ENCODE measurements at places on chromosomes 11 and 22.
A peak's percentile ranks its signal among the peaks of the same experiment; 100 is the strongest.

DNA sequence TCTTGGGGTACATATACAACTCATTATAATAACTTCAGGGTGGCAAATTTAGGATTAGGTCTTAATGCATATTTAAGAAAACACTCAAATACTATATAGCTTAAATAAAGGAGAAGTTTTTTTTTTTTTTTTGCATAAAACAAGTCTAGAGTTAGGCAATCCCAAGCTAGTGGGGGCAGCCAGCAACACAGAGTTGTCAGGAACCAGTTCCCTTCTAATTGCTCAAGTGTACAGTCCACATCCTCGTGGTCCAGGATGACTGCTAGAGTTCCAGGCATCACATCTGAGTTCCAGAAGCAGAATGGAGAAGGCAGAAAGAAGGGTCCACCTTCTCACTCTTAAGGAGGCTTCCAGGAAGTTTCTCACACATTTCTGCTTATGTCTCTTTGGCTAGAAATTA, 261.9 kb upstream of the PLET1 start:
- no peak for DNase-seq

DNA sequence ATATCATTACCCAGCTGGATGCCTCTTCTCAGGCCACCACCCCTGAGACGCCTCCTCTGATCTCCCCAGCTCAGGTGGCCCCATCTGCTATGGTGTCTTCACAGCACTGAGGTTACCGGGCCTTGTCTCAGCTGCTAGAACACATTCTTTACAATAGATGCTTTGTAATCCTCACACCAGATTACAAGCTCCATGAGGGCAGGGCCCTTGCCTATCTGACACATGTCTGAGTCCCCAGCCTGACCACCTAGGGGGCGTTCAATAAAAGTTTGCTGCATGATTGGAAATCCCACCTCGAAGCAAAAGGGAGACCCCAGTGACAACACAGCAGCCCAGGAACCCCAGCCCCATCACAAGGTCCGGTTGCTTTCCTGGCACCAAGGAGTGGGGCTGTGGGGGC, 2.0 kb downstream of the MACROD1 start:
- DNase-seq: no peak

DNA sequence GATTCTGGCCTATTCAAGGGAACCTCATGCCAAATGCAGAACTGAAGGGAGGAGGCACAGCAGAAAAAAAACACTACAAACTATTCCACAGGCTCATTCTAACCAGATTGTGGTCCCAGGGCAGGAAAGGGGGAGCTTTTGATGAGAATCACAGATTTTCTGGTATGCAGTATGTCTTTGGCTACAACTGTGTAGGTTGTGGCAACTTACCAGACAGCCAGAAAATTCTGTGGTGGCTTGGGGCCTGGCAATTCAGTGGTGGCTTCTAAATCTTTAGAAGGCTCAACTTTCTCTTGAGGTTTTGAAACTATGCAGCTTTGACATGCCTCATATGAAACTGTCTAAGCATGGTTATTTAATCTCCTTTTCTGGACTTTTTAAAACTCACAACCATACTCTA, 850.8 kb upstream of the CCDC90B start:
- DNase-seq: no peak

DNA sequence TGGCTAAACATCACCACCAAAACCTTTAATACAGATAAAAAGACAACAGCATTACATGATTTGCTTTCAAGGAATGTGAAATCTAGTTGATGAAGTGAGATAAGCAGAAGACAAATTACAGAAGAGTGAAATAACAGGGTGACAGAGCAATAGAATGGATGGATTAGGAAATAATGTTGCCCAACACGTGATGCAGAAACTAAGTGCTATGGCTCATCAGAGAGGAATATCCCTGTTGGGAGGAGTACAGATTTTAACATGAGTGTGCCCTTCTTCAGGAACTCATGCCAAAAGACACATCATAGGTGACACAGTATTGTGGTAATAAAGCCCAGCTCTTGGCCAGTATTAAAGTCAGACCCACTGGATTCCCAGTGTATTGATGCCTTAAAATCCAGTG, 176.6 kb upstream of the RAG2 start:
- peak; percentile 79 for DNase-seq

DNA sequence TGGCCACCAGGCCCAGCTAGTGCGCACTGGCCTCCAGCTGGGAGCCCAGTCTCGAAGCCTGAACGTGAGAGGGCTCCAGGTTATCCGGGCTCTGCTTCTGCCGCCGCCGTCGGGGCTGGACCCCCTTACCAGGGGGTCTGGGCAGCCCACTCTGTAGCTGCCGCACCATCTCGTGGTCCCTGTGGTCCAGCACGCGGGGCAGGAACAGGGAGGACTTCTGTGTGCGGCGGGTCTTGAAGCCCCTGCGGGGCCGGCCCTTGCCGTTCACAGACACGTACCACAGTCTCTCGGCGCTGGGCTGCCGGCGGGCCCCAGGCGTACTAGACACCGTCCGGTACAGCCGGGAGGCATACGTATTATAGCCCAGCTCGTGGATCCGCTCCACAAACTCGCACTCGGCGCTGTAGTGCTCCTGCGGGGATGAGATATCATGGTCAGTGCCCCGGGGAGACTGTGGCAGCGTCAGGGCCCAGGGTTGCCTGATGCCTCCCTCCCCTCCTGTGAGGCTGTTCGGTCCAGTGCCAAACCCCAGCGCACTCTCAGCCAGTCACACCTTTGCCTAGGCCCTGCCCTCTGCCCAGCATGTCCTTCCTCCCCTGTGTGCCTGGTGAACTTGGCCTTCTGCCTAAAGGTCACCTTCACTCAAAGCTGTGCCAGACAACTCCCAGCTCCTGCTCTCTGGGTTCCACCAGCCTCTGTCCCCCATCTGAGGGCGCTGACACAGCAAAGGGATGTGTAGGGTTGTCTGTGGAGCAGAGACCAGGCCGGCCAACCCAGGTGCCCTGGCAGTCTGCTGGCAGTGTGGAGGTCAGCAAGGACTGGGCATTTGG, 8.7 kb downstream of the FGF3 start:
- no peak for DNase-seq

DNA sequence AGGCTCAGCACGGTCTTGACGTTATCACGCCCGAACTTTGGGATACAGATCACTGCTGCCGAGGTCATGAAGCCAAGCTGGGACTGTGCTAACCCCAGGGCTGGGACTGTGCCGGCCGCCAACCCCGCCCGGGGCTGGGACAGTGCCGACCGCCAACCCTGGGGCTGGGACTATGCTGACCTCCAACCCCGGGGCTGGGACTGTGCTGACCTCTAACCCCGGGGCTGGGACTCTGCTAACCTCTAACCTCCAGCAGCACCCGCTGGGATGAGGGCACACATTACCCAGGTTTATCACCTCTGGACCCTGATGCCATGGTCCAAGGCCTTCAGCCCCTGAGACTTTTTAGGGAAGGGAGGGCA, 129.7 kb downstream of the IGLL1 start:
- DNase-seq: no peak

GRCh38 chr11:19370100-19370861, 129.5 kb upstream of the E2F8 start:
- DNase-seq: peak; percentile 84

DNA sequence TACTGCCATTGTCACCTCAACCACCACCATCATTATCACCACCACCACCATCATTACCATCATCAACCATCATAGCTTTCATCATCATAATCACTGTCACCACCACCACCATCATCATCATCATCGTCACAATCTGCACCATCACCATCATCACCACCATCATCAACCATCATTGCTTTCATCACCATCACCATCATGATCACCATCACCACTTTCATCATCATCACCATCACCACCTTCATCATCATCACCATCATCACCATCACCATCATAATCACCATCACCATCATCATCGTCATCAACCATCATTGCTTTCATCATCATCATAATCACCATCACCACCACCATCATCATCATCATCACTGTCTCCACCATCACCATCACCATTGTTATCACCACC, 8.7 kb upstream of the OSBPL5 start:
- no peak for DNase-seq

GRCh38 chr11:95093548-95093947, 3.9 kb downstream of the ENDOD1 start:
- DNase-seq: no peak

- DNase-seq: no peak
Observed at GRCh38 chr22:22935546-22936157, 48.0 kb downstream of the IGLL5 start.

GRCh38 chr11:111982019-111982464, 43.2 kb upstream of the DLAT start:
- peak; percentile 41 for DNase-seq

DNA sequence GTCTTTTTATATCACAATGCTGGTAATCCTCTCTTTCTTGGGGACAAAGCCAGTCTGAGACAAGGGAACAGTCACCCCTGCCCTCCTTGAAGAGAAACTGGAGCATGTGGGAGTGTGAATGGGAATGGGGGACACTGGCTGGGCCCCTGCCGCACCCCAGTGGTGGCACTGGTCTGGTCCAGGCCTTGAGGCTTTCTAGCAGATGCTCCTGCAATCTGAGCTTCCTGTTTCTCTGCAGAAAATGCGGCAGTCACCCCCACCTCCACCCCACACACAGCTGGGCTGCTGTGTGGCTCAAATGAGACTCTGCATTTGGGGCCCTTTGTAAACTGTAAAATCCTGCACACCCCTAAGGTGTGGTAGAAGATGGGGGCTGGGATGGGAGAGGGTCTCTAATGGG, 6.6 kb upstream of the MARK2 start:
- no peak for DNase-seq

GRCh38 chr11:58573451-58574104, 2.1 kb downstream of the LPXN start:
- peak; percentile 63 for DNase-seq

DNA sequence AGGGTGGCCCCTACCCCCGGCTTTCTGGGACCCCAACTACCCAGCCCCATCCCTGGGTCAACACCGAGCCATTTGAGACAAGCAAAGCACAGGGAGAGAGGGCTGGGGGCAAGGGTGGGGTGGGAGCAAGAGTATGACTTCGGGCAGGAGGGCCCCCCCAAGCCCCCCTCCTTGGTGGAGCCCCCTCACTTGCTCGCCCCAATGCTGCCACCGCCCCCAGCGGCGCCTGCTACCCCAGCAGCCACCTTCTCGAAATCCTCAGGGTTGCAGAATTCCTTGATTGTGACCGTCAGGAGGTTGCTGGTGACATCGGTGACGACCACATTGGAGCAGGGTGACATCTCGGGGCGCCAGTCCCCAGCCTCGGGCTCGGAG, 6.0 kb downstream of the CBX6 start:
- DNase-seq: no peak

DNA sequence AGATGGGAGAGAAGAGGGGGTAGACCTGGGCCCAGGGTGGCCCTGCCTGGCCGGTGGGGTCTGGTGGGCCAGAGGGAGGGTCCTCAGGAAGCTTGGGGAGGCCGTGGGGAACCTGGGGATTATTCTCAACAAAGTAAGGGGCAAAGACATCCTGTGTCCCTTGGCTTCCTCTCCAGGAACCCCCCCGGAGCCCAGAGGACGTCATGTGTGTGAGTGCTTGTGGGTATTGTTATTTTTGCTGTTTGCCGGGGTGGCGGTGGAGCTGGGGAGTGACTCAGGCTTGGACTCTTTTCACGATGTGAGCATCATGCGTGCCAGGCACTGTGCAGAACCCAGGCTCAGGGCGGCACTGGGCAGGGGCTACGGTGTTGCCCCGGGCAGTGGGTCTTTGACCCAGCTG, 982 bp upstream of the SHANK3 start:
- DNase-seq: peak; percentile 29

- no peak for DNase-seq
Observed at GRCh38 chr11:59705294-59705693, 8.4 kb downstream of the OR10V1 start.

DNA sequence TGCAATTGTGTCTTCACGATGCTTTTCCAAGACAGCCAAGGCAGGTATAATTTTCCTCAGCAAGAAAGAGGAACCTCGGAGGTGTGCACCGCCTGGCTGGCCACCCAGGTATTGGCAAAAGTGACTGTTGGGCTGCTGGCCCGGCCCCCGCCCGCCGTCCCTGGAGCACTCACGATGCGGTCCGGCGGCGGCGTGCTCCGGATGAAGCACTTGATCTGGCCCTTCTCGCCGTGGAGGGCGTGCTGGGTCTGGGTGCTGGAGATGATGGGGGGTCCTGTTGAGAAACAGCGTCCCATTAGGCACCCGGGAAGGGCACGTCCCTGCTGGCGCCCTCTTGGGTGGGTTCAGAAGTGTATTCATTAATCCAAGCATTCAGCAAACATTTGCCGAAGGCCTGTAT, 84.8 kb downstream of the ST3GAL4 start:
- DNase-seq: no peak

- DNase-seq: no peak
Observed at GRCh38 chr11:92967178-92967577, 2.3 kb upstream of the MTNR1B start.

DNA sequence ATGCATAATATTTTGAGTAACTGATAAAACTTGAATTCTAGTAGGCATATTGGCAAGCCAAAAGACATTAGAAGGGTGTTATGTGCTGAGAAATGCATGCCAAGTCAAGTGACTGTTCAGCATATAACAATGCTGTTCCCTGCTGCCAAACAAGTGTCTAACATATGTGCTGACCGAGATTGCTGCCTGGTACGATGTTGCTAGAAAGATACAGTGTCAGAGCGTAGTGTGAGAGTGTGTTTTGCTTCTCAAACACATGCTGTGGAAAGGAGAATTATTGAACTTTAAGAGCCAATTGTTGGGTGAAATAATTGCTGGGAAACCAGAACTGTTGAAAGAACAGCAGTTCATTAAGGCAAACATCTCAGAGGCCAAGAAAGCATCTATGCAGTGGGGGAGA, 71.3 kb upstream of the GRIA4 start:
- no peak for DNase-seq

GRCh38 chr11:863023-863909, 20.6 kb downstream of the TSPAN4 start:
- no peak for DNase-seq

- DNase-seq: no peak
Observed at GRCh38 chr11:118640332-118641154, 33.1 kb downstream of the PHLDB1 start.

DNA sequence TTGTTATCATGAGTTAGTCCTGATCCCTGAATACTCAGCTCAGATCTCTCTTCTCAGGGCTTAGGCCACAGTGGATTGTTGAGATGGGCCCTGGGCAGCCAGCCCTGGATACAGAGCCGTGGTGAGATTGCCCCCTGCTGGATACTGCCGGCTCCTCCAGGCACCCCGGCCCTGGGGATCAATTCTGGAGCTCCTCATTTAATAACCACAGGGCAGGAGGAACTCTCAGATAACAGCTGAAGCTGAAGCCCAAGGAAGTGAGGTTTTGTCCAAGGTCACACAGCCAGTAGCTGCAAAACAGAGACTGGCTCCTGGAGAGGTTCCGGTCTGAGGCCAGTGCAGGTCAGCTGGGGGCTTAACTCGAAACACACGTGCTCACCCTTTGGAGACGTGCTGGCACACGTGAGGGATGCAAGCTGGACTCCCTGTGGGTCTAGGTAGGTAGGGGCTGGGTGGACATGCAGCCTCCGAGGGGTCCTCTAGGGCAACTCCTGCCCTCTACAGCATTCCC, 16.0 kb downstream of the USH1C start:
- DNase-seq: peak; percentile 87

GRCh38 chr22:19419086-19419463, 12.5 kb downstream of the HIRA start:
- no peak for DNase-seq
